T-helper 2 cell (primary cell): ENCODE measurements at places on chromosomes 7 and 10.

DNA sequence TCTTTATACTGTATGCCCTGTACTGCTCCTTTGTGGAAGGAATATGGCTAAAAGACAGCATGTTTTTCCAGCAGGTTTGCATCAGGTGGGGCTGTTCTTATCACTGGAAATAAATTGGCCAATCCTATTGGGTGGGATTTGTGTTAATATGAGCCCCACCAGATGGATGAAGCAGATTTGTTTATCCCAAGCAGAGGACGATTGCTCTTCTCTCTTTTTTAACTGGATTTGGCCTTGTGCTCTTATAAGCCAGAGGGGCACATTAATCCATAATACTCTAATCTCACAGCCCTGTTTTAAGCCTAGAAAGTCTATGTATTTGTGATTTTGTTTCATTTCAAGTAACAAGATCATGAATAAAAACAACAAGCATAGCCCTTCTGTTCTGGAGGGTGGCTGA, 240.1 kb upstream of the ADARB2 start:
- no peak for DNase-seq

GRCh38 chr10:128144547-128144946, 18.3 kb upstream of the MKI67 start:
- DNase-seq: no peak

DNA sequence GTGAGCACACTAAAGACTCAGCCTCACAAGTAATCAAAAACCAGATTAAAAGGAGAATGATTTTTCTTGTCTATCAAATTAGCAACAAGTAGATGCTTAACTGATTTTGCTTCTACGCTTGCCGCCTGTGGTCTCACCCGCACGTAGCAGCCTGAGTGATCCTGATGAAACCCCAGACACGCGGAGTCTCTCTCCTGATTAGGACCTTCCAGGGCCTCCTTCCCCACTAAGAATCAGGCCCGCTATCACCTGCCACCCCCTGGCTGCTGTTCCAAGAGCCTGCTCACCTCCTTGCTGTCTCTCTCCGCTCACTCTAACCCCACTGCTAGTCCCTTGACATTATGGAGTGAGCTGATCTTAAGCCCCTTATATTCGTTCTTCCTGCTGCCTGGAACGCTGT, 325.9 kb upstream of the NRP1 start:
- DNase-seq: no peak

DNA sequence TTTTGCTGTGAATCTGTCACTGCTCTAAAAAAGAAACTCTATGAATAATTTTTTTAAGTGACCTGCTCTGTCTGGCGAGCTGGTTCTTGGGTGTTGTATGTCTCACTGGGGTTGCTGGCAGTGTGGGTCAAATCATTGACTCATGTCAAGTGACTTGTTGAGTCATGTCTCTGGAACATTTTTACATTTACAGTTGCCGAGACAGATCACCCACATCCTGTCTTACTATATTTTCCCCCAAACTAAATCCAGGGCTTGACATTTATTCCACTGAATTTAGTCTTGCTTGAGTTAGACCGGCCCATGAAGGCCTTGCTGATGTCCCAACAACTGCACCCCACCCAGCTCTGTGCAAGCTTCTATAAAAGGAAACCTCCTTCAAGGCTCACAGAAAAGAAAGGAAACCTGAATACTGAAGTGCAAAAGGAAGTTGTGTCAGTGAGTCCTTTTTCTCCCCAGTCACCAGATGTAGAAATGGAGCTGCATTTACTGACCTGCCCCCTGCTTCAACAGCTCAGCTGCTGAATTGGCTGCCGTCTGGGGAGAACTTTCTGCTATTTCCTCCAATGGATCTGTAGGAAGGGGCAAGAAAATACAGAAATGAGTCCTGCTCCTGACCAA, 290.3 kb downstream of the TNS3 start:
- DNase-seq: peak; percentile 55

GRCh38 chr7:52311886-52312285, 723.5 kb upstream of the POM121L12 start:
- no peak for DNase-seq

- no peak for DNase-seq
These were observed 150.8 kb downstream of the FAM107B start for GRCh38 chr10:14623931-14624330.

DNA sequence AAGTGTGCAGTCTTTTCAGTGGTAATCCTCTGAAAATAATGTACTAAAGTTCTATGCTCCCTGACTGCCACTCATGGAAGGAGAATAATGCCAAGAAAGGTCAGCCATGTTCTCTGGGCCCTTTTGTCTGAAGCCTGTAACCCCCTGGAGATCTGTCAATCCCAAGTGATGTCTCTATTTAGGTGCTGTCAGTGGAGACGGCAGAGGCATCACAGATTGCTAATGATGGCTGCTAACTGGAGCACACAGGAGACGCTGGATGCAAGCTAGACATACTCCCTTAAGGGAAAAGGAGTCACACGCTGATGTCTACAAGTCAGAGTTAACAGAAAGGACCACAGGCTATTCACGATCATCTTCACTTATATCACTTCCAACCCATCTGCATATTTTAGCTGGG, 118.8 kb downstream of the RSU1 start:
- DNase-seq: no peak

DNA sequence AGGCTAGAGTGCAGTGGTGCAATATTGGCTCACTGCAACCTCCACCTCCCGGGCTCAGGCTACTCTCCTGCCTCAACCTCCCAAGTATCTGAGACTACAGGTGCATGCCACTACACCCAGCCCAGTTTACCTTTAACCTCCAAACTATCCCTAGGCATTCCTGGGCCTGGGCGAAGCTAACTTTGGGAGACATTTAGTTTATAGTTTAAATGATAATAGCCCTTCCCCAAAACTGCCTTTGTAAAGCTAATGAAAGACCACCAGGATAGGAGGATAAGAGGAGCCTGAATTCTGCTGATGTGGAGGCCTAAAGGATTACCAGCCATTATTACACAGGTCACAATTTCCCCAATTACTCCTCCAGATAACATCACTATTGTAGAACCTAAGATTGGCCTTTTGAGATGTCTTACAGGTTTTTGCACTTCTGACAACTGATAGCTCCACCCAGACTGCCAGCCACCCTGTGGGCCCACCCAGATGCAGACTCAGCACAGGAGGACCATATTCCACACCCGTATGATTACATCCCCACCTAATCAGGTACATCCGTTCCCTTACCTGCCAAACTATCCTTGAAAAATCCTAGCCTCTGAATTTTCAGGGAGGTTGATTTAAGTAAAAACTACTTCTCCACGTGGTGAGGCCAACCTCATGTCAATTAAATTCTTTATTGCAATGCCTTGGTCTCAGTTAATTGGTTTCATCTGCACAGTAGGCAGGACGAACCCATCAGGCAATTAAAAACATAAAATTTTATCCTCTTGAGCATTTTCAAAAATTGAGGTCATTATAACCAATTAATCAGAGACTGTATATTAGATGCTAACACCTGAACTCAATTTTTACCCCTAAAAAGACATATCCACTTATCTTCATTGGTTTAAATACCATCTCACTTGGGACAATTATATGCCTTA, 62.3 kb upstream of the TMEM254 start:
- DNase-seq: no peak

DNA sequence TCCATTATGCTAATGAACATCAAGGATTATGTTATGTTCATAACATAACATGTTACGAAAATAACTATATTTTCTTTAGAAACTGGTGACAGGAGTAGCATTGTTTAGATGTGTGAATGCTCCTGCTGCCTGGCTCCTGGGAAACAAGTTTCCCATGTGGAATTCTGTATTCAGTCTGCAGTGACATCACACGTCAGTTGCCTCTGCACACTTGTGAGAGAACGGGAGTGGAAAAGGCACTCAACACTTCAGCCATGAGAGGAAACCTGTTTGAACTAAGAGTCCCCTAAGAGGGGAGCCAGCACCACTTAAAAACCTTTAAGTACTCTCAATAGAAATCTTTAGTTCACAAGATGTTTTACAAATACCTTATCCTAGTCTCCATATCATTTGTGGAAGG, 140.3 kb upstream of the FAM20C start:
- no peak for DNase-seq

GRCh38 chr7:36690041-36690440, 34.3 kb downstream of the AOAH start:
- no peak for DNase-seq

GRCh38 chr10:122461367-122461728, at the start of gene HTRA1:
TSS of gene HTRA1 (plus strand) at chr10:122461553. CDS start at chr10:122461653, 100 bp downstream.
- no peak for DNase-seq

GRCh38 chr10:119256030-119256429, 48.7 kb downstream of the GRK5 start:
- DNase-seq: no peak

DNA sequence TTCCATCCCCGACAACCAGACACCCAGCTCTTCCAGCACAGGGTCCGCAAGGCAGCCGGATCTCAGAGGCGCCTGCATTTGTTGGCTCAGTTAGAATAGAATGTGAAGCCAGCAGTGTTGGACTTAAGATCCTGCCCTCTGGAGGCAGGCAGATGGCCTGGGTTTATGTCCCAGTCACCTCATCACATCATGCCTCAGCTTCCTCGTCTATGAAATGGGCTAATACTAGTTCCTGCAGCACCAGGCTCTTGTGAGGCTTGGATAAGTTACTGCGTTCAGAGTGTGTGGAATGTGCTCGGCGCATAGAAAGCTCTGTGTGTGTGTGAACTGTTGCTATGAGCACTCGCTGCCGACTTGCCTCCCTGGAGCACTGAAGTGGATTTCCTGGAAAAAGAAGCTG, 202.5 kb upstream of the GPR26 start:
- DNase-seq: no peak

DNA sequence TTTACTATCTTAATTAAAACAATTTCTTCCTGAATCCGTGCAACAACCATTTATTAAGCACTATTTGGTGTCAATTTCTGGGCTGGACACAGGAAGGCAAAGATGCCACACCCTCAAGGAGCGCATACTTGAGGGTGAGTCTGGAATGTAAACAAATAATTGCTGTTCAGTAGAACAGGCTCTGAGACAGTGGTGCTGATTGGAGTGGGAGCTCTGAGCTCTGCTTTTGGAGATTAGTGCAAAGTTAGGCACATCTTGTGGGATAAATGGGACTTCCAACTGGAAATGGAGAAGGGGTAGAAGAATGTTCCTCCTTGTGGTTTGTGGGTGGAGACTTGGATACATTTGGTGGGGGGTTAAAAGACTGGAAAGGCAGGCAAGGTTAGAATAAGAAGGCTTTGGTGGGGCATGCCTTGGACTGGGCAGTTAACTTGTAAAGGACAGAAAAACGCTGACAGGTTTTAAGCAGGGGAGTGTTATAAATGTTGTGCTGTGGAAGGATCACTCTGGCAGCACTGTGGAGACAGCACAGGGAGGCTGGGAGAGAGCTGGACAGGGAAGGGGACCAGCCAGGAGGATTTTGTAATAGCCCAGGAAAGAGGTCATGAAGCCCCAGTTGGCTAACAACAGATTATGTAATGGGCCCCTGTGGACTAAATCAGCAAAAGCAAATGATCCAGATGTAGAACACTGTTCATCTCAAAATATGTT, 80.7 kb downstream of the ZNF365 start:
- no peak for DNase-seq

DNA sequence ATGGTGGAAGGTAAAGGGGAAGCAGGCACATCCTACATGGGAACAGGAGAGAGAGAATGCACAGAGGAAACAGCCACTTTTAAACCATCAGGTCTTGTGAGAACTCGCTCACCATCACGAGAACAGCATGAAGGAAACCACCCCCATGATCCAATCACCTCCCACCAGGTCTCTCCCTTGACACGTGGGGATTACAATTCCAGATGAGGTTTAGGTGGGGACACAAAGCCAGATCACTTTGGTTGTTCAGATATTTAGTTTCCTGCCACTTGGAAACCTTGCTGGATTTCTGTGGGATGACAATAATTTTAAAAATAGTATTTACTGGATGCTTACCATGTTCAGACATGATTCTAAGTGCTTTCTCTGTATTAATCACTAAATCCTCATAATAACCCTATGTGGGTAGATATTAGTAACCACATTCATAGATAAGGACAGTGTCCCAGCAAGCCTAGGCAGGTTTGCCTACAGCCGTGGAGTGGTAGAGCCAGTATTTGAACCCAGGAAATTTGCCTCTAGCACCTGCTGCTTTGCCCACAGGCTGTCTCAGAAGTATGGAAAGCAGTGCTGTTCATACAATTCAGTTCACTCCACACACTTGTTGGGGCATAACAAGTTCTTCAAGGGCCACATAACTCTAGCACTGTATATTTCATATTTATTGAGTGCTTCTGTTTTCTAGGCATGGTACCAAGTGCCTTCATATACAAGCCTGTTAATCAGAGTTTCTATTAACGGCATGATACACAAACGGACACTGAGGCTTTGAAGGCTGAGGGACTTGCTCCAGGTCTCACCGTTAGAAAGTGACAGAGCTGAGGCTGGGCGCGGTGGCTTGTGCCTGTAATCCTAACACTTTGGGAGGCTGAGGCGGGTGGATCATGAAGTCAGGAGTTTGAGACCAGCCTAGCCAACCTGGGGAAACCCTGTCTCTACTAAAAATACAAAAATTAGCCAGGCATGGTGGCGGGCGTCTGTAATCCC, 8.3 kb downstream of the TLL2 start:
- no peak for DNase-seq

DNA sequence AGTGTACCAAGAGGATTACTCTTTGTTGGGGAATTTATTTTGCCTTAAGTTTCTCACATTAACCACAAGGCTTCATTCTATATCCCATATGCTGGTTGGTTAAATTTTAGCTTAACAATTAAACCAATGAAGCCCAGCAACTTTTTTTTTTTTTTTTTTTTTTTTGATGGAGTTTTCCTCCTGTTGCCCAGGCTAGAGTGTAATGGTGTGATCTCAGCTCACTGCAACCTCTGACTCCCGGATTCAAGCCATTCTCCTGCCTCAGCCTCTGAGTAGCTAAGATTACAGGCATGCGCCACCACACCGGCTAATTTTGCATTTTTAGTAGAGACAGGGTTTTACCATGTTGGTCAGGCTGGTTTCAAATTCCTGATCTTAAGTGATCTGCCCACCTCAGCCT, 75.0 kb upstream of the MKX start:
- no peak for DNase-seq

- no peak for DNase-seq
These were observed 206.8 kb upstream of the LYZL1 start for GRCh38 chr10:29081951-29082685.

- no peak for DNase-seq
These were observed 67.5 kb downstream of the POU6F2 start for GRCh38 chr7:39045231-39045630.

DNA sequence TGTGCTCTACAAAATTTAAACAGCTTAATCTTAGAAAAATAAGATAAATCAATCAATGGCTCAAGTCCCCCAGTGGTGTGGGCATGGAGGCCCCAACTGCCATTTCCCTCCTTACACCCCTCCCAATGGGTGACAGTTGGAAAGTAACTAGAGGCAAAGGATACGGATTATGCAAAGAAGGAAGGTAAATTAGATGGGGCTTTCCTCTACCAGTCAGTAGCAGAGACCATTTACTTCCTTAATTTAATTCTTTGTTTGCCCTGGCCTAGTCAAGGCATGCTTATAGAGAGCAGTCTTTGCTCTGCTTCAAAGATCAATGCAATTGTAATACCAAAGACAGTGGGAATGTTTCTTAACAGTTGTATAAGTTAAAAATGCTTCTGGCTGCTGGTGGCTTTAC, 63.3 kb upstream of the PAPSS2 start:
- DNase-seq: no peak
